Brain (organoid and tissue), 16 donors: ENCODE measurements at places on chromosomes 16 and 17. TPM values are rescaled to one million over a fixed set of nuclear protein-coding genes. Genes with fewer than 3 reads are reported as not detected.

- no peak for DNase-seq
Observed at GRCh38 chr16:66420396-66420795, 6.7 kb upstream of the BEAN1 start.

GRCh38 chr17:17907469-17907868 lies 64.7 kb downstream of the TOM1L2 start:
- DNase-seq, result no peak

DNA sequence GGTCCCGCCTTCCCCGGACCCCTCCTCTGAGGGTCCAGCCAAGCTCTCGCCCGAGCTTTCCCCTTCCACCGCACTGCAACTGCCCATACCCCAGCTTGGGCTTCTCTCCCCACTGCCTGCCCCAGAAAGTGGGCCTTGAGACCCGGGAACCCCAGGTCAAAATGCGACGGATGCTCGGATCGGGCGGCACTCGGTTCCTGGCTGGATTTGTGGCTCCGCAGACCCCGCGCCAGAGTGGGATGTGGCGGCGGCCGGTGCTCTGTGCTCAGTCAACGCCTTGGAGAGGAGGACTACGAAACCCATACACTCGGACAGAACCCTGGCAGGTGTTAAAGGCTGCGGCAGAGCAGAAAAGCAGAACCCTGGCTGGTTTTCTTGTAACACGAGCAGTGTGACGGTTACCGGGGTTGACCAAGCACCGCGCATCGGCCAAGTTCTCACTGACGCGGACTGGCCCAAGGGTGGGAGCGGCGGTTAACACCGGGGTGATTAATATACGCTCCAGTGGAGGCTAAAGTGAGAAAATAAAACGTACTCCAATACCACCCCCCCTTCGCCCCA lies 885 bp upstream of the SLFN13 start:
- no peak for DNase-seq

C17orf100 gene
- polyA plus RNA-seq, result 12.3 TPM

DNA sequence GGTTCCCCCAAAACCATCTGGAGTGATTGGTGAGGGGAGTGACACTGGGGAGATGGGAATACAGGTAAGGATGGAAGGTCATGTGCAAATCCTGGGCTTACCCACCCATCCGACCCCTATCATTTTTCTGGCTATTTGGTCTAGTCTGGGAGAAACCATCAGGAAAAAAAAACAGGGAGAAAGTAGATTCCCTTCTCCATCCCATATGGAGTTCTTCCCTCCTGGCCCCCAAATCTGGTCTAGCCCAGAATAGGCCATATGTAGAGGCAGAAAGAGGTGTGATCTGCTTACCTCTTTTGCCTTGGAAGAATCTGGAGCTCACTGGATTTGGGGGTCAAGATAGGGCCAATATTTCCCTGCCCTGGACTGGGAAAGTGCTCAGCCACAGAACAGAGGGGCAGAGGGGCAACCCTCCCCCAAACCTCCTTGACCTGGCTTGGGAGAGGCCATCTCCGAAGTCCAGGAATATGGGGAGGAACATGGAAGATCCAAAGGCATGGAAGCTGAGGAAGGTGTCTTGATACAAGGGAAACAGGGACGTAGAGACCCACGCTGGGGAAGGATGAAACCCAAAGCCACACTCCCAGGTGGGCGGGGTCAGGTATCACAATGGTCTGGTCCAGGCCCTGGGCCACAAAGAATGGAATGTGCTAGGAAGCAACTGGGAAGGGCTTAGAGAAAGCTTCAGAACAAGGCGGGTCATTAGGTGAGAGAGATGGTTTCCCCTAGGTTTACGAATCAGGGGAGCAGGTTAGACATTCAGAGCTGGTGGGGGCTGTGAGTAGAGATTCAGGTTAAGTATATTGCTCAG lies 16.2 kb downstream of the CHRNB1 start:
- DNase-seq, result no peak

DNA sequence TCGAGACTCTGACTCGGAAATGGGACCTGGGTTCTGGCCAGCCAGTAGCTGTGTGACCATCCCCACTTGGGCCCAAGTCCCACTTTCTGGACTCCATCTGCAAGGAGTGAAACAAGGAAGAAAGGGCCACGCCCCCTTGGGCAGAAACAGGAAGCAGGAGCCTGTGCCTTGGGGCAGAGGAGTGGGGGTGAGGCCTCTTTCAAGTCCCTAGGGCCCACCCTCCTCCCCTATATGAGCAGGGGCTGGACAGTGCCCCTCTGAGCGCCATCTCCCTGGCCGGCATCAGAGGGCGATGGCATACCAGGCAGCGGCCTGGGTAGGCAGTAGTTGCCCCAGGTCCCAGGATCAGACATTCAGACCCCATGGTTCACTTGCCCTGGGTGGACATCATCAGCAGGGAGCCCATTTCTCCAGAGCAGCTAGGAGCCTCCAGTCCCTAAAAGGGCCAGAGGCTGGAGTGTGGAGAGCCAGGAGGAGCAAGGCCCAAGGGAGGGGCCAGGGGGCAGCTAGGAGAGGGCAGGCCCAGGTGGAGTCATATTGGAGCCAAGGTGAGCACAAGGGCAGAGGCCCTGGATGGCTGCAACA lies 7.1 kb downstream of the BCAR1 start:
- no peak for DNase-seq

SEZ6L2 gene
- 187 TPM for polyA plus RNA-seq

DOC2B gene
- polyA plus RNA-seq, result 5.5 TPM
